ENCODE measurements at places on chromosomes 12 and 14.

DNA sequence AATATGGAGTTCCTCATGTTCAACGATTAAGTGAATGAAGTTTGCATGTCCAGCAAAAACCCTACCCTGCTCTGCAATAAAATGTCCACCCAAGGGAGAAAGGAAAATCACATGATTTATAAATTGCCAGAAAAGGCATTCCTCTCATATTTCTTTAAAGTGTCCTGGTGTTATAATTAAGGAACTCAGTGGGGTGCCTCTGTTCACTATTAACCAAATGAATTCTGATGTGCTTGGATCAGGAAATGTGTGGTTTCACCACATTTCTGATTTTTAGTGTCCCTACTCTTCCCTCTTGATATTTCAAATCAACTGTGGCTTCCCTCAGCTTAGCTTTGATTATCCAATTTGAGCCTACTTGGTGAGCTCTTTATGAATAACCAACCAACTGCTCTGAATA is 208.1 kb downstream of the PHLDA1 start:
- no peak for DNase-seq

- DNase-seq: no peak
Observed at GRCh38 chr12:79267580-79267979, 403.0 kb downstream of the SYT1 start.

DNA sequence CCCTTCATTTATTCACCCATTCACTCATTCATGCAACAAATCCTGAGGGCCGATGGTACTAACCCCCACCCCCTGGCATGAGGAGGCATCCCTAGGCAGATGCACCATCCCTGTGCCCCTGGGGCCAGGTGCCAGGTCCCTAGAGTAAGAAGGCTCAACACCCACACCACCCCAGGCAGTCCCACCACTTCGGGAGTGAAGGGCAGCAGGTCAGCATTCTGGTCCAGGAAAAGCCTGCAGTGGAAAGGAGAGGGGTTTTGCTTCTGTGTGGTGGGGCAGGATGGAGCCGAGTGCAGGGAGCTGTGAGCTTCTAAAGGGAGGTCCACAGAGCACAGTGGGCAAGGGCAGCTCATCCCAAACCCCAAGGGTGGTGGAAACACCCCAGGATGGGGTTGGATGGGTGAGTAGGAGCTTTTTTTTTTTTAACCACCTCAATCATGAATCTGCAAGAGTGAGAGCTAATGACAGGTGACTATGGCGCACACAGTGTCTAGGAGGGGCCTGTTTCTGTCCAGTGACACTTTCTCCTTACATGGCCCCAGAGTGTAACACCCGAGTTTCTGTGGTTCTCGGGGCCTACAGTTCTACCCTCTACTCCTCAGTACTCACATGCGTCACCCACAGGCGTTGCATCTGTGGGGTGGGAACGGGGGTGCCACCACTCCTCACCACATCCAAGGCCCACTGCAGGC is 414.3 kb downstream of the TMEM121 start:
- no peak for DNase-seq

- no peak for DNase-seq
Observed at GRCh38 chr12:54374562-54375258, 9.8 kb downstream of the ZNF385A start.

GRCh38 chr12:131132118-131132892 is 178.6 kb downstream of the ADGRD1 start:
- DNase-seq: peak; percentile 54

DNA sequence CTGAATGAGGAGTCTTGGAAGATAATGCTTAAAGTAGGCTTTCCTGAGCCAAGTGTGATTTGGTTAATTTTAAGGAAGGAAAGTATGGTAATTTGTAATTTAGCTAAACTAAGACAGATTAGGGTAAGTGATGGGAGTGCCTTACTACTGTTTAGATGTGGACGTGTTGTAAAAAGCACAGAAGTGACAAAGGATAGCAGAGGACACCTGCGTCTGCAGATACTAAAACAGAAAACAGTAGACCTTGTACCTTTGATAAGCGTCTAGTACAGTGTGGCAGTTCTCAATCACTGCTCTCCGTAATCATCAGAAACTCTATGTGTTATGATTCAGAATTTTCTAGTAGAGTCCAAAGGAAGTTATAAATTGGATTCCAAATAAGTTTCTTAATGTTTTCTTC is 58.0 kb downstream of the MIA2 start:
- no peak for DNase-seq

- no peak for DNase-seq
Observed at GRCh38 chr12:94829552-94829951, 173.9 kb downstream of the NDUFA12 start.

DNA sequence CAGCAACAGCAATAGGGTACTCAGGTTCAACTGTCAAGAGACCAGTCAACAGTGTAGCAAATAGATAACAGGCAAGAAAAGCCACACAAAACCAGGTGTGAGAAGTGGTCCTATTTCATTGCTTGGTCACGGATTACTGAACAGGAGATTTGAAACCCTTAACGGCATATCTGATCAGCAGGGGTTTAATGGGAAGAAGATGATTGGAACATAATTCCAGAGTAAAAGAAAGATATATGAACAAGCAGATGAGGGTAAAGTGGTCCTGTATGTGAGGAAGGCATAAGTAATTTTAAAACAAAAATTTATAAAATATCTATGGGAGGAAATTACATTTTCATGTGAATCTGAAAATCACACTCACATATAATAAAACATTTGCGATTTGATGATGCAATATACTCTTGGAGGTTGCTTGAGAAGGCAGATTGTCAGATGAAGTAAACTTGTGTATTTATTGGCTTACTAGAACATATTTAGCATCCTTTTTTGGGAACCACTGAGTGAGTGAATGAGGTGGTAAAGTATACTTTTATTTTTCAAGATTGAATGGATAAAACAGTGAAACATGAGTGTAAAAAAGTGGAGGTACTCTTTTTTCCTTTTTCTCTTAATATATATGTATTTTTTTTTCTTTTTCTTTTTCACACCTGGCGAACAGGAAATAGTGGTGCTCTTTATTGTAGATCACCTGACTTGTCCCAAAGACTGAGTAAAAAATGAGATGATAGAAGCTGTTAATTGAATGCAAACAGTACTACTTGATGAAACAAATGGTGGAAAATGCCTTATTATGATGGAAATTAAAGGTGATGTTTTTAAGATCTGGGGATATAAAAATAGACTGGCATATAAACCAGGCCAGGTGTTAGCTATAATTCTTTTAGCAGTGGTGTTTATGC is 21.6 kb upstream of the SDR39U1 start:
- DNase-seq: no peak

- DNase-seq: no peak
Observed at GRCh38 chr14:92581966-92582566, 68.5 kb downstream of the RIN3 start.

- DNase-seq: no peak
Observed at GRCh38 chr14:69270795-69271708, 11.1 kb downstream of the GALNT16 start.

- no peak for DNase-seq
Observed at GRCh38 chr14:97366400-97366799, 569.2 kb downstream of the VRK1 start.

- DNase-seq: no peak
Observed at GRCh38 chr12:58576916-58577315, 343.4 kb downstream of the LRIG3 start.

- DNase-seq: no peak
Observed at GRCh38 chr14:39912192-39913100, 480.2 kb upstream of the FBXO33 start.

DNA sequence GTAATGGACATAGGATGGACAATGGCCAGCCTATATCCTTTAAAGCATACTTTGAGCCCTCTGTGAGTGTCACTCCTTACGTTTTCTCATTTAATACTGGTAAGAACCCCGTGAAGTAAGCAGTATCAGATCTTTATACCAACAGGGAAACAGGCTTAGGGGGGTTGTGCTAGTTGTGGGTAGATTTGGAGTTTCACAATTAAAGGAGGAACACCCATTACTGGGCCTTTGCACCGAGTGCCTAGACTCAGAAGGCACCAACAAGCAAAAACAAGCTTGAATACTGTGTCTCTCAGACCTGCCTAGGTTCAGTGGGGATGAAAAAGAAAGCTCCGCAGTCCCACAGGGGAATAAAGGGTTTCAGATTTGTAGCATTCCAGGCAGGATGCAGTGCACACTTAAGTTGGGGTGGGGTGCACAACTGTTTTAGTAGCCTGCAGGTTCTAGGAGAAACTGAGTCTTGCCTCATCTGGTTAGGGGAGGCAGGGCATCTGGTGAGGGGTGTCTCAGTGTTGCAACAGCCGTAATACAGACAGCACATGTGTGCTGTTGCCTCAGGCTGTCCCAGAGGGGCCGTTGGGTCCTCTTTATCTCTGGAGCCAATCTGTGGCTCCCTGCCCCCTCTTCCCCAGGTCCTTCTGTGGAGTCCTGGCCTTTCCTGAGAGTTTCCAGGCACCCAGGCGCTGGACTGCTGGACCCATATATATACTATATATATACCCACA is 51.2 kb downstream of the IRAK3 start:
- no peak for DNase-seq

- no peak for DNase-seq
Observed at GRCh38 chr12:91866566-91866965, 279.1 kb downstream of the BTG1 start.

DNA sequence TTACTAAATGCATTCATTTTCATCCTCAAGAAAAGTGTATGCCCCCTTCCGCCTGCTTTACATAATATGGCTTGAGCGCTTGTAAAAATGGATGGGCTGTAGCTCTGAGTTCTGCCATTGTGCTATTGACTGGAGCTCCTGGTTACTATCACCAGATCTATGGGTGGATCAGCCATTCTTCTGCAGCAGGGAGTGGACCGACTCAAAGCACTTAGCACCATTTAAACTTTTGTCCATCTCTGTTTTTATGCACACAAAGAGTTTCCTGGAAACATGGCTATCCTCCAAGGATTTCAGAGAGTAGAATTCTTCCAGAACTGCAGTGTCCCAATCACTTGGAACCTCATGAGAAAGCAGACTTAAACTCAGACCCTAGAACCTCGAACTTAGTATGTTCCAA is 4.5 kb upstream of the NUMB start:
- DNase-seq: no peak

DNA sequence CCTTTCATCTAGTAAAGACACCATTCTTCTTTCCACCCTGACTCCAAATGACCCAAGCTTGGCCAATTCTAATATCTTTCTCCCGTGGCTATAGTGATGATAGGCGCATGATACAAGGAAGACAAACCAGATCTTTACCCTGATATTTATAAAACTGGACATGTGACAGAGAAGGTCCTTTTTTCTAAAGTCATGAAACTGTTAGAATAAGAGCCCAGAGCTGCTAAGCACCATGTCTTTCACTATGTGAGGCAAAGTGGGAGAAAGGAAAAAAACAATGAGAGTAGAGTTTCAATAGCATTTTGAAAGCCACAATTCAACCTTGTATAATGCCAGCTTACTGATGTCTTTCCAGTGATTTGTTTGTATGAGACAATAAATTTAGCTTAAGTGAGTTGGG is 212.4 kb downstream of the RASSF9 start:
- no peak for DNase-seq

Measured in stimulated activated CD4-positive, alpha-beta T cell treated with anti-CD3 and anti-CD28 coated beads, Interleukin-12 subunit alpha, Interleukin-12 subunit beta, amount 100 ng/mL, for 48 hours (primary cell).